ENCODE measurements at places on chromosomes 4 and X.

GRCh38 chrX:24676403-24677024 lies 17.2 kb upstream of the POLA1 start:
- DNase-seq = no peak

DNA sequence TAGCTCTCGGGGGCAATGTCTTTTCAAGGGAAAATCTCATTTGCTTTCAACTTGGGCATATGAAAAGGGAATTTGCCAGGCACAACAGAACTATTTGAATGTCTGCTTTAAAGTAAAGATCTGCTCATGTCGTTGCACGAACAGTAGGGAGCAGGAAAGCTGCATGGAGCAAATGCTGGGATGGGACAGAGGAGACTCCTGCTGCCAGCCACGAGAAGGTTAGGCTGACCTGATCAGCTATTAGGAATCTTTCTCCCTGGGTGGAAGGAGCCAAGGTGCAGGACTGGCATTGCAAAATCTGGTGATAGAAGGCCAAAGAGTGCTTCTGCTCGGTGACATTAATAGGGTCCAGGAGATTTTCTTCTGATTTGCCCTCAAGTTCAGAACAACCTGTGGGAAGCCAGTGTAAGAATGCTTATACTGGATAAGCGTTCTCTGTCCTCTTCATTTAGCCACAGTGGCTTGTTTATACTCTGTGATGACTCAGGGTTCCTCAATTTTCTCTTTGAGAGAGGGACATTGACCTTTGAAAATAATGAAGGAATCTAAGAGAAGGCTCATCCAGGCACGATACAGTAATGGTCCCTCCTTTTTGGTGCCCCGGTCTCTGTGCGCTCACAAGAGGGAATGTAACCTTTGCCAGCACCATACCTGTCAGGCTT lies 22.9 kb downstream of the FHL1 start:
- no peak for DNase-seq

DNA sequence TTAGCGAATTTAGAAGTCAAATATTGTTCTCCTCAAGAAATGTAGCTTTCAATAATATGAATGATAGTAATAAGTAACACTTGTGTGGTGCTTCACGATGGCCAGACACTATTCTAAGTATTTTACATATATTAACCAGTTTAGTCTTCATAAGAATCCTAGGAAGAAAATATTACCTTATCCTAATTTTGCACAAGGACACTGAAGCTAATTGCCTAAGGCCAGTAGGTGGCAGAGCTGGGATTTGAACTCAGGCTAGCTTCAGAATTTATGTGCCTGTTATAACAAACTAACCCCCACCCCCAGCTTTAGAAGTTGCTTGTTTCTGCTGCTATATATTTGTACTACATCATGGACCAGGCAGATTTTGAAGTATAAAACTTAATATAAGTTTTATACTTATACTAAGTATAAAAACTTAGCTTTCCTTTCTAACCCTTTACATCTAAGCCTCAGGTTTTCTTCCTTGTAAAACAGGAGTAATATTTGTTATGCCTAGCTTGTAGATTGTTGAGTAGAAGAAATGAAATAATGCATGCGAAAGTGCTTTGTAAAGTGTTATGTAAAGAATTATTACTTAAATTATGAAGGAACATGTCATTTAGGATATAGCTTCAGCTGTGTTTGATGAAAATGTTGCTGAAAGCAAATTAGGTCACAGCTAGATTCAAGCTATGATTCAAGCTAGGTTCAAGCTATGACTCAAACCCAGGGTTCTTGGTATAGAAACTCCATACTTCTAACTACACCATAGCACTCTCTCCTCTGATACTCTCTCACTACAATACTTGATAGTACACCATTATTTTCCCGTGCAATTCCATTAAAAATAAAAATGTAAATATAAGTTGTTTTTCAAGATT lies 4.2 kb upstream of the CDS1 start:
- peak; percentile 33 for DNase-seq

- peak; percentile 87 for DNase-seq
These were observed 100.2 kb downstream of the LNX1 start for GRCh38 chr4:53490965-53491622.

GRCh38 chr4:65559270-65559669 lies 111.0 kb downstream of the EPHA5 start:
- no peak for DNase-seq

DNA sequence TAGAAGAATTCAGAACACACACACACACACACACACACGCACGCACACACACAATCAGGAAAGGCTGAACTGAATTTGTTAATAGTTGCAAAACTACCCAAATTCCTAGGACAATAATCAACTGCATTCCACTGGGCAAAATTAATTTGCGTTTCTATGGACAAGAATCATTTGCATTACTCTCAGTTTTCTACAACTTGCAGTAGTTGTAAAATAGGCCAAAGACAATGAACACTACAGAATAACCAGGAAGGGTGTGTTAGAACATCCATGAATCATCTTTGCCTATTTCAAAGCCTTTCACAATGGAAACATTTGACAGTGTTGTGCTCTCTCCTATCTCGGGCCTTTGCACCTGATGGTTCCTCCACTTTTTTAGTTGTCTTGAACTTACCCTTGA lies 77.1 kb upstream of the IGFBP7 start:
- DNase-seq = no peak

- peak; percentile 77 for DNase-seq
These were observed 52.9 kb upstream of the HPF1 start for GRCh38 chr4:169810325-169811323.

DNA sequence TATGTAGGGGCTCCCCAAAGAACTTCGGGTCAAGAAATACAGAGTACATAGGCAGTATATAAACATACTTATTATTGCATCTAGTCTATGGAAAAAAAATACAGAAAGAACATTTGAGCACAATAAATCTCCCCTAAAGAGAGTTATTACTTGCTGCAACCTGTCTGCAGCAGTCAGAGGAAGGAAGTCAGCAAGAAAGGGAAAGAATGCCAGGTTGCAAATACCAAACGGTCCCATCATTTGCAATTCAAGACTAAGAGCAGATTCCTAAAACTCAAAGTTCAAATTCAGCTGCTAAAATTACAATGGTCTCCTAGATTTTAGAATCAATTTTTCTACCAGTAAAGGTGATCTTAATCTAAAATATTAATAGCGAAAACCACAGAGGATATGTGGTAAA lies 236.2 kb upstream of the NUDT6 start:
- DNase-seq = peak; percentile 29

GRCh38 chr4:29307755-29308154 lies 1412.4 kb upstream of the PCDH7 start:
- no peak for DNase-seq

- DNase-seq = no peak
These were observed 13.2 kb downstream of the RUFY3 start for GRCh38 chr4:70734971-70735370.

GRCh38 chr4:124757126-124757525 lies 44.6 kb upstream of the ANKRD50 start:
- no peak for DNase-seq

DNA sequence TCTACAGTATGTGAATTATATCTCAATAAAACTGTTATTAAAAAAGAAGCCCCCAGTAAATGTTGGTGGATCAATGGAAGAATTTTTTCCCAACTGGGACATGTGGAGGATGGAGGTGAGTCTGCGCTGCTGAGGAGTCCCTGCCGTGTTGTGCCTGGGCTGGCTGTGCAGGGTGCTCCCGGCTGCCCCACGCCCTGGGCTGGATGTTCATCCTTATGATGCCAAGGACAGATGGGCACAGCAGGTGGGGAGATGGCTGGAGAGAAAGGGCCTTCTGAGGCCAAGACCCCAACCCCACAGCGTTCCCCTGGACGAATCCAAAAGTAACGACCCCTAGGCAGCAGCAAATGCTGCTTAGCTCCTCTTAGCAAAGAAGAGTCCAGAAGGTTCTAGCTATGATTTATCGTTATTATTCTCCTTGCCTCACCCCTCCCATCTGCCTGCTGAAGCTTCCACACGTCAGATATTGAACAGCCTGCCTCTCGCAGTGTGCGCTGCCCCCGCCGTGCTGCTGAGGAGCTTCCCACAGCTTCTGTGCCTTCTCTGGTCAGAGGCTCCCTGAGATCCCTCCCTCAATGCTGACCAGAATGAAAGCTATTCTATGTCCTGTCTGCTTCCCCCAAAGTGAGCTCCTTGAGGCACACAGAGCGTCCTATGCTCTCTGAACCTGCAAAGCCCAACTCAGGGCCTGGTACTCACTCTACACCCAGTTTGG lies 26.5 kb downstream of the HMX1 start:
- DNase-seq = no peak

GRCh38 chr4:2786794-2787229 lies 6.1 kb upstream of the SH3BP2 start:
- no peak for DNase-seq

GRCh38 chr4:89336818-89337420 lies 29.3 kb upstream of the GPRIN3 start:
- no peak for DNase-seq

- no peak for DNase-seq
These were observed 120.1 kb downstream of the SYNPO2 start for GRCh38 chr4:119008761-119009160.

DNA sequence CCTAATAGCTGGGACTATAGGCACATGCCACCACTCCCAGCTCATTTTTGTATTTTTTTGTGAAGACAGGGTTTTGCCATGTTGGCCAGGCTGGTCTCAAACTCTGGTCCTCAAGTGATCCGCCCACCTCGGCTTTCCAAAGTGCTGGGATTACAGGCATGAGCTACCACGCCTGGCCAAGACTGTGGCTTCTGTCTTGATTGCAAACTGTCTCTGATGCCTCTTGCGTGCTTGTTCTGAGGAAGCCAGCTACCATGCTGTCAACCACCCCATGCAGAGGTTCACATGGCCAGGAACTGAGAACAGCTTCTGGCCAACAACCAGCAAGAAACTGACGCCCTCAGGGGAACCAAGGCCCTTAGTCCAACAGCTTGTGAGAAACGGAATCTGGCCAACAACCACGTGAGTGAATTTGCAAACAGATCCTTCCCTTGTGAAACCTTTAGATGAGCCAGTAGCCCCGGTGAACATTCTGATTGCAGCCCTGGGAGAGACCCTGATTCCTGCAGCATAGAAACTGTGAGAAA lies 71.2 kb downstream of the SUPT20HL2 start:
- no peak for DNase-seq

DNA sequence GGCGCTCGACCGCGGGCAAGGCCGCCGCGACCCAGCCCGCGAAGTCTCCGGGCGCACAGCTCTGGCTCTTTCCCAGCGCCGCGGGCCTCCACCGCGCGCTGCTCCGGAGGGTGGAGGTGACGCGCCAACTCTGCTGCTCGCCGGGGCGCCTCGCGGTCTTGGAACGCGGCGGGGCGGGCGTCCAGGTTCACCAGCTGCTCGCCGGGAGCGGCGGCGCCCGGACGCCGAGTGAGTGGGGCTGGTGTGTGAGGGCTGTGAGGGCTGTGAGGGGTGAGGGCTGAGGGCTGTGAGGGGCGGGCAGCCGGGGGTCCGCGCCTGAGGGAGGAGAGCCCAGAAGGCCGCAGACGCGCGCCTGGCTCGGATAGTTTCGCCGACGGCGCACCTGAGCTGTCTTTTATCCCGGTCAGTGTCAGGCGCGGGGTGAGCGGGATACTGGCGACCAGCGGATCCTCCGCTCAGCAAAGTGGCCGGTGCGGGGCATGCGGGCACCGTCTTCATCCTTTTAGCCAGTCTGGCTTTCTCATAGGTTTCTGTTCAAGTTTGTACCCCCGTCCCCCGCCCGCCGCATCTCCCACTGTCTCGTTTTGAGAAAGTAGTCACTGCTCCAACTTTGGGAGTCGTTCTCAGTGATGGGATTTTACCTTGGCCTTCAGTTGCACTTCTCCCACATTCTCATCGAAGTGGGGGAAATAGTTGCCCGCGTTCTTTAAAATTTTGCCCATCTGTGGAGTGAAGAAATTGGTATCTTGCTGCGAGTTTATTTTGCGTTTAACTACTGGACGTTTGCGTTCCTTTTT lies 586 bp downstream of the HERC5 start:
- DNase-seq = peak; percentile 26

- peak; percentile 71 for DNase-seq
These were observed 180.5 kb upstream of the RBPJ start for GRCh38 chr4:26140150-26140898.

DNA sequence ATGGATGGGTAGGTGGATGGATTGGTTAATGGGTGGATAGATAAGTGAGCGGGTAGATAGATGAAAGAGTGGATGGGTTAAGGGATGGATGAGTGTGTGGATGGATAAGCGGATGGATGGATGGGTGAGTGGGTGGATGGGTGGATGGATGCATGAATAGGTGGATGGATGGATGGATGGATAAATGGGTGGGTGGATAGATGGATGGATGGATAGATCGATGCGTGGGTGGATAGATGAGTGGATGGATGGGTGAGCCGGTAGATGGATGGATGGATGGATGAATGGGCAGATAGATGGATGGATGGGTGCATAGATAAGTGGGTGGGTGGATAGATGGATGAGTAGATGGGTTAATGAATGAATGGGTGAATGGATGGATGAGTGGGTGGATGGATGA lies 90.9 kb downstream of the CPZ start:
- no peak for DNase-seq

GRCh38 chr4:26837993-26838842 lies 22.4 kb upstream of the STIM2 start:
- DNase-seq = no peak

GRCh38 chr4:1333256-1333655 lies 13.8 kb upstream of the UVSSA start:
- DNase-seq = no peak

DNA sequence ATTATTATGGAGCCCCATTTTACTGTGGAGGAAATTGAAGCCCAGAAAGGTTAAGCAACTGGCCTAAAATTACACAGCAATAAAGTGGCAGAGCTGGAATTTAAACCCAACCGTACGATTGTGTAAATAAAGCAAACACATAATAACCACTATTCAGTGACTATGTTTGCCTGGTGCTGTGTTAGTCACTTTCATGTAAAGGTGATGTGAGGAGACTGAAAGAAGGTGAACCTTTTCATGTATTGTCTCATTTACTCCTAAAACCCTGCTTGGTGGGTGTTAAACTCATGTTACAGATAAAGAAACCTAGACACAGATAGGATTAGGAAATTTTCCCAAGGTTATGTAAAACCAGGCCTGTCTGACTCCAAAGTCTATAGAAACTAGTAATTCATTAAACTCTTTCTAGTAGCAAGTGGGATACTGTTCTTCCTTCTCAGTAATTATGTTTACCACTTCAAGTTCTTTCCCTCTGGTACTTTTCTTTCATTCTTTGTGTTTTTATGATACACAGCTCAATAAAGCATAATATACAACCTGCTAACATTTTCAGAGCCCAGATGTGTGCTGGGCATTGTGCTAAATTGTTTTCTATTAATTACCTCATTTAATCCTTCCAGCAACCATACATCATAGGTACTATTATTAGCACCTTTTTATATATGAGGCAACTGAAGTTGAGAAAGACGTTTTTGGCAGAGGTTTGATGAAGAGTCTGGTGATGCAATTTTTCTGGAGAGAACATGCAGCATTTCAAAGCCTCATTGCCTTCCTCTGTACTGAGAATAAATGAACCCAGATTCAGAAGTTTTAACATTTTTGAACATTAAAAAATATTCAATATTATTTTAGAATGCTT lies 202.7 kb downstream of the SPRY1 start:
- DNase-seq = peak; percentile 51
